Cardiac septum (tissue), 1 donor: ENCODE measurements at places on chromosomes 5 and 9. TPM values are rescaled to one million over a fixed set of nuclear protein-coding genes. Genes with fewer than 3 reads are reported as not detected.

DNA sequence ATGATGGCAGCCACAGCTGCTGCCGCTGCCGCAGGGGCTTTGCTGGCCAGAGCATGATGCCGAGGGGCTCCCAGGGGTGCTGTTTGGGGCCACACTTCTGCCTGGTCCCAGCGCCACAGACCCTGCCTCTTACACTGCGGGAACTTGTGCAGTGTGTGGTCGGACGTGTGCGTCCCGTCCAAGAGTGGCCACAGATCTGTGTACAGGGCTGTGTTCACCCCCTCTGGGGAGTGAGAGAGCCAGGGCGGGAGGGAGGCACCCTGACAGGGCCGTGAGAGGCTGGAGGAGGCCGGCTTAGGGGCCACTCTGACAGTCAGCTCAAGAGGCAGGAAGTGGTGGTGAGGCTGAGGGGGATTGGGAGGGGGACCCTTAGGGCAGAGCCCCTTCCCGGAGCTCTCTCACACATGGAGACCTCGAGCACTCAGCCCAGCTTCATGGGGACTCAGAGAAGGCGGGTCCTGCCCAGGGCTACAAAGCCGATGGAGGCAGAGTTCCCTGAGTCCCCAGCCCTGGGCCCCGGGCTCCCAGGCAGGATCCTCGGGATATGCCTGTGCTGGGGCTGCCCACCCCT, 13.1 kb upstream of the CARD19 start:
- peak; percentile 53 for DNase-seq

The C5 gene
- total RNA-seq: 1.1 TPM

DNA sequence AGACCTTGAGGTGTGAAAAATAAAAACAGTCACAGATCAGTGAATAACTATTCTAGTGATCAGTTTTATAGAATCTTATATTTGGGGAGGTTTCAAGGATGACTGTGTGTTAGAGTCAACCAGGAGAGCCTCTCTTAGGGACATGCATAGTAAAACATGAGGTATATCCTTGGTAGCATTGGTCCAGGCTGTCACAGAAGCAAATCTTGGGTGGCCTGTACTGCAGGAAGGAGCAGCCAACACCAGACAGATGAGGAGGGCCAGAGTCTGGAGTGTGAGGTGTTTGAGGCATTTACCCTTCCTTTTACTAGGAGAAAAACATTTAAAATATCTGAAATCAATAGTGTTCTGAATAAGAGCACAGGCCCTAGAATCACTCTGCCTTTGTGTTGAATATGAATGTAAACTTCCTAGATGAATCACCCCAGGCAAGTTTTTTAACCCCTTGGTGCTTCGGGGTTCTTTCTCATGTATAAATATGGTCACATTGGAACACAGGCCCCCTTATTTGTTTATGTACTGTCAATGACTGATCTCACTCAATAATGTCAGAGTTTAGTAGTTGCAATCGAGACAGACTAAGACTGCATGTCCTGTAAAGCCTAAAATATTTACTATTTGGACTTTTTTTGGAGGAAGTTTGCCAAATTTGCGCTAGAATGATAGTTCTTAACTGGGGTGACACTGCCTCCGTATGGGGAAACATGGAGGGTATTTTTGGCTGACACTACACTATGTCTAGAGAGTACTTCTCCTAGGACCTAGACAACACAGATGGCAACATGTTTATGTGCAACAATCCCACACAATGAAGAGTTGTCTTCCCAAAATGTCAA, 416.5 kb upstream of the POU5F2 start:
- no peak for DNase-seq

DNA sequence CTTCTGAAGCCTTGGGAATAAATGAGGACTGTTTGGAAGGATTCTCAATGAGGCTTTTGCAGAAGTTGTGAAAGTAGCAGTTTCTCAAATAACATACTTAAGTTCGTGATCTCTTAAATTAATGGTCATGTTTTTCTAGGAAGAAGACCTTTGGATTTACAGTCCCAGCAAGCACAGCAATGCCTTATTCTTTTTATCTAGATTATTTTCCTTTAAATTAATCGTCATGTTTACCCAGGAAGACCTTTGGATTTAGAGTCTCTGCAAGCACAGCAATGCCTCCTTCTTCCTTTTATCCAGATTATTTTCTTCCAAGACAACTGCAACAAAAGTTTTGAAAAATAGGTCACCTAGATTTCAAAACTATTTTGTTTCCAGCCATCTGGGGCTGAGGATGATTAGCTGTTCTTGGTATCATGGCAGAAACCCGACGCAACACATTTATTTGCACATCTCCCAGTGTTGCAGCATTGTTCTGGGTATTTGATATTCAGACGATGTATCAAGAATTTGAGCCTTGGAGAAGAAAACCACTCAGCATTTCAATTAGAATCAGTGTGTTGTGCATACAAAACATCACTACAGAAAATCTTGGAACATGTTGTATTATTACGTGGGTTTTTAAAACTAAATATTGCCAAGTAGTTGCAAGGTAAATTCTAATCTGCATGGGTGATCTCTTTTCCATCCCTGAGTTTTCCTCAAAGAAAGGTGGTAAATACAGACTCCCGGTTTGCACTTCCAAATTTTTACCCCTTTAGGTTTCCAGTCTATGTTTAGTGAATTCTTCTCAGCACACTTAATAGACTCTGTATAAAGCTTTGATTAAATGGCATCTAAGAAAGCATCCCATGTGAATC, 50.9 kb downstream of the JAKMIP2 start:
- DNase-seq: no peak

DNA sequence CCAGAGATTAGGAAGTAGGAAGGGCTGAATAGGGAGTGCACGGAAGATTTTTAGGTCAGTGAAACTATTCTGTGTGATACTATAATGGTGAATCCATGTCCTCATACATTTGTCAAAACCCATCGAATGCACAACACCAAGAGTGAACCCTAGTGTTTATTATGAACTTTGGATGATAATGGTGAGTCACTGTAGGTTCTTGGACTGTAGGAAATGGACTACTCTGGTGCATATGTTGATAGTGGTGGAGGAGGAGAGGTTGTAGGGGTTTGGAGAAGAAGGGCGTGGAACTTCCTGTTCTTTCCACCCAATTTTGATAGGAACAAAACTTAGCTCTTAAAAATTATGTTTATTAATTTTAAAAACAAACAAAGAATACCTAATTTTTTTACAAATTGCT, 14.3 kb downstream of the CTSL start:
- no peak for DNase-seq

The FOXD4L3 gene
- not detected for total RNA-seq

The PCDHGA8 gene
- 14.0 TPM for total RNA-seq

The MRPL36 gene
- 43.2 TPM for total RNA-seq

The SLU7 gene
- total RNA-seq: 50.5 TPM

GRCh38 chr5:125148706-125149105, 402.3 kb upstream of the ZNF608 start:
- no peak for DNase-seq

The CDH6 gene
- total RNA-seq: 4.0 TPM

The CCL27 gene
- total RNA-seq: not detected

DNA sequence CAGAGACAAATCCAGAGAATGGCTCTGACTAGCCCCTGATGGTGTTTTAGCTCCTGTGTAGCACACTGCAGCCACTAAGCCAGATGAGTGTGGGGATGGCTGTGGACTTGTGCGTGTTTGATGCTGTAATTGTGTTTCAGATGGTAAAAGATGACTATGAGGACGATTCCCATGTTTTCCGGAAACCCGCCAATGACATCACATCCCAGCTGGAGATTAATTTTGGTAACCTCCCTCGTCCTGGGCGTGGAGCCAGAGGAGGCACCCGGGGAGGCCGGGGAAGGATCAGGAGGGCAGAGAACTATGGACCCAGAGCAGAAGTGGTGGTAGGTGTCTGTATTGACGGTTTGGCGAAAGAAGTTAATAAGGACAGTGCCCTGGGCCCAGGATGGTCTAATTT, 38.0 kb downstream of the HABP4 start:
- no peak for DNase-seq

GRCh38 chr9:102521097-102521755, 473.9 kb upstream of the CYLC2 start:
- DNase-seq: no peak

The ARAP3 gene
- total RNA-seq: 22.9 TPM

DNA sequence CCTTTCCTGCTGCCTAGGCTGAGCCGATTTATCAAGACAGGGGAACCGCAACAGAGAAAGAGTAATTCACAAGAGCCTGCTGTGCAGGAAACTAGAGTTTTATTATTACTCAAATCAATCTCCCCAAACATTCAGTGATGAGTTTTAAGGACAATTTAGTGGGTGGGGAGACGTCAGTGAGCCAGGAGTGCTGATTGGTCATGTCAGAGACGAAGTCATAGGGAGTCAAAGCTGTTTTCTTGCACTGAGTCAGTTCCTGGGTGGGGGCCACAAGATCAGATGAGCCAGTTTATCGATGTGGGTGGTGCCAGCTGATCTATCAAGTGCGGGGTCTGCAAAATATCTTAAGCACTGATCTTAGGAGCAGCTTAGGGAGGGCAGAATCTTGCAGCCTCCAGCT, 19.0 kb downstream of the SNX24 start:
- no peak for DNase-seq

GRCh38 chr5:169201597-169201996, 99.3 kb downstream of the SLIT3 start:
- no peak for DNase-seq

The IL3 gene
- total RNA-seq: not detected

The IFNE gene
- not detected for total RNA-seq

GRCh38 chr5:172926796-172927195, 32.4 kb upstream of the RPL26L1 start:
- DNase-seq: no peak

The FRRS1L gene
- total RNA-seq: 0.81 TPM

The AQP3 gene
- 7.7 TPM for total RNA-seq

DNA sequence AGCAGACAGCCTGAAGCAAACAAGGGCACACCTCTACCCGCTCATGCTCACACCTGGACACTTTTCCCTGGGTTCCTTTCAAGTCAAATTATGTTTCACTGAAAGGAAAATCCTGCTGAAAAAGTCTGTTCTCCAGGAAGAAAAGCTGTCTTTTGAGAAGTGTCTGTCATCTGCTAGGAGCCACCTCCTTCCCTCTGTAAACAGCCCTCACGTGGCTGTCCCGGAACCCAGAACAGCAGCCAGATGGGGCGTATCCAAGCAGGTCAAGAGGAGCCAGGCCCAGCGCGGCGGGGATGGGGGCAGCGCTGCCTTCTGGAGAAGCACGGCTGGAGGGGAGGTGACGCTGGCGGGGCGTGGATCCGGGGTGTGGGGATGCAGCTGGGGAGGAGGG, at the start of gene PNPLA7:
Gene PNPLA7 (minus strand): TSS at position 172 of the 391 bp plus-strand sequence. CDS start 205 bp downstream, outside the sequence.
- DNase-seq: peak; percentile 91

The ATOX1 gene
- total RNA-seq: 61.4 TPM

GRCh38 chr9:8133606-8134005, 334.0 kb upstream of the DMAC1 start:
- DNase-seq: no peak
